ENCODE measurements at places on chromosomes 13 and 19.

DNA sequence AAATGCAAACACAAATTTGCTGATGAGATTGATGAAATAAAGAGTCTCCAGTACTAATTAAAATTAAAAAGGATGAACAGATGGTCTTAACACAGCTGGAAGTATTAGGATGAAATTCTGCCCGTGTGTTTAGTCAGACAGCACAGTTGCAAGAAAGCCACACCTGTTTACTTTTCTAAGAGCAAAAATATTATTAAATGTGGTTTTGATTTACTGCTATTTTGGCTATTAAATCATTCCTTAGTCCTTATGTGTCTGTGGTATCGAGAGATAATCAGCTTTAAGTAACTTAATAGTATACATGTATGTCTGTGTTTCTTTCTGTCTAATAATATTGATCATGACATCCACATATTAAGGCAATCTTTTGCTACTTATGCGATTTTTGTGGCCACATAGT, 494.9 kb downstream of the GPC6 start:
- DNase-seq = no peak

GRCh38 chr13:99225078-99225477, 24.4 kb downstream of the UBAC2 start:
- DNase-seq = no peak

GRCh38 chr13:104389691-104390090, 1323.5 kb upstream of the SLC10A2 start:
- DNase-seq = peak; percentile 67

- DNase-seq = no peak
These were observed 36.8 kb downstream of the ACTN4 start for GRCh38 chr19:38684078-38684861.

Measured in cardiac muscle cell (in vitro differentiated cells and primary cell).